ENCODE measurements at places on chromosomes 3 and 15.

DNA sequence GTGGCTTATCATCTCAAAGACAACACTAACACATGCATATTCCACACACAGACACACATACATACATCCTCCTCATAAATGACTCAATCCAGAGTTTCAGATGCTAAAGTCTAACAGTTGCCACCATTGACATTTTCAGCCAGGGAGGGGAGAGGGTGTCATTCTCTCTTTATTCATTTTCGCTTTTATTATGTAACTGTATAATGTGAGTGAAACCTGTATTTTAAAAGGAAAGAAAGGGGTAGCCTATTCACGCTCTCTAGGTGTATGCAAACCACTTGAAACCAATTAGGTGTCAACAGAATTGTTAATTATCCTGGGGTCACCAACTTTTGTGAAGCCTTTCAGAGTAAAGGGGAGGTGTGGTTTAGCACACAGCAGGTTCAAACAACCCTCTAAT lies 1282.9 kb downstream of the ROBO2 start:
- no peak for DNase-seq

DNA sequence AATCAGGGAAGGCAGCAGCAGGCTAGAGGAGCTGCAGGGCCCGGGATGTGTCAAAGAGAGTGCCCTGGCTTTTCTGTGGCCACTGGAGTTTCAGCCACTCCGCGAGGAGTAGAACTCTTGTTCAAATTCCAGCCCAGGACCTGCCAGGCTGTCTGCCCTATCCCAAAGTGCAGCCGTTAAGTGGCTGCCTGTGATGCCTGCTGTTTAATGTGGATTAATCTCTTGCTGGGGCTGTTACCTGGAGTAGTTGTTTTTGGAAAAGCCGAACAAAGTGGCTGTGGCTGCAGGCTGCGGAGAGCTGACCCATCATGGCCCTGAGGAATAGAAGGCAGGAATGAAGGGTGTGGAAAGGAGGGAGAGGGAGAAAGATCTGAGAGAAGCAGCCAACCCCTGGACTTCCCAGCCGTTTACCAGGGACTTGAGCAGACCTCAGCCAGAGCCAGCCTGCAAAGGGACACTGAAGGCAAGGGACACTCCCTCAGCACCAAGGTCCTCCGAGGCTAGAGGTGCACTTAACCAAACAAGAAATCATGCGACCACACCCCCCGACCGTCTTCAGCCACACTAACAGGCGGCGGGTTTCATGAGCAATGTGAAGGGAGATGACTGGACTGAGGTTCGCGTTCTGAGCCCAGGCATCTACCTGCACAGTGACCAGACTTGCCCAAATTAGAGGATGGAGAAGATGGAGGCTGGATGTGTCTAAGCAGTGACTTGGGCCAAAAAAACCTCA lies 4.7 kb downstream of the CDAN1 start:
- no peak for DNase-seq

DNA sequence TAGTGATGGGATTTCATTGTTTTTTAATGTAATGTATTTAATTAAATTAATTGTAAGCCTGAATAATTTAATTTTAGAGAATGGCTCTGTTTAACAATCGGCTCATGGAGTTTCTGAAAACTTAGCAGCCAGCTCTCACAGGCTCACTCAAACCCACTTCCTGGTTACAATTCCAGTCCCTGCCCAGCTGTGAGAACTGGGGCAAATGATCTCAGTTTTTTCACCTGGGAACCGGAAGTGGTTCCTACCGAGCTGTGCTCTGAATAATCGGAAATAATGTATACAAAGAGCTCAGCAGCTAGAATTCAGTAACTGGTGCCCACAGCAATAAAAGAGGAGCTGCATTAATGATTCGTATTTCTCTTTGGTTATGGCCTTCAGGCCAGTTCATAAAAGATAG lies 244.3 kb upstream of the MCTP2 start:
- DNase-seq: no peak

- no peak for DNase-seq
Observed at GRCh38 chr3:42690766-42691680, 5.7 kb downstream of the KLHL40 start.

- DNase-seq: no peak
Observed at GRCh38 chr3:47013231-47013630, 33.8 kb downstream of the NBEAL2 start.

GRCh38 chr3:181327349-181327748 lies 337.8 kb upstream of the DNAJC19 start:
- no peak for DNase-seq

DNA sequence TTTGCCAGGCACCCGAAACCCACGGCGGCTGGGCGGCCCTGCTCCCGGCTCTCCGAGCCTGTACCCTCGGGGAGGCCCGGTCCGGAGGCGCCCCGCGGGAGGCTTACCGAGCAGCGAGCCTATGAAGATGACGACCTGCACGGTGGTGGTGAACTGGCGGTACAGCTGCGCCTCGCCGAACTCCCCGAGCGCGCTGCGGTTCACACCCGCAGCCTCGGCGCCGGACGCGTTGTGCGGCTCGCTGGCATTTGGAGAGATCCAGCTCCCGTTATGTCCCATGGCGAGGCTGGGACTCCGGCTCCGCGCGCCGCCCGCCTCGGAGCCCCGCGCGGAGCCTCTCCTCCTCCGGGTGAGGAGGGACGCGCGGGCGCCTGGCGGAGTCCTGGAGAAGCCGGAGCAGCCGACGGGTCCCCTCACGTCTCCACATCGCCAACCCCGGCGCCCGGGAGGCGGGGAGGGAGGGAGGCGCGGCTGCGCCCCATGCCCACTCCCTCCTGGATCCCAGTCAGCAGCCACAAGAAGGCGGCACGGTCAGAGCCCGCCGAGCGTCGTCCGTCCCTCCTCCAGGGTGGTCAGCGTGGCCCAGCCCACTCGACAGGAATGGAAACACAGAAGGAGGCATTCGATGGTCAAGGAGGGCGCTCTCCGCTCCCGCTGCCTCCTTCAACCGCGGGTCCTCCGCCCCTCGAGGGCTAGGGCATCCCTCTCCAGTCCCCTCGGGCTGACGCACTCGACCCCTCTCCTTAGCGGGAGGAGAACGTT lies at the start of gene GPR176:
Gene GPR176 (minus strand): TSS at position 519 of the 762 bp plus-strand sequence. CDS start 240 bp downstream, at position 279.
- peak; percentile 72 for DNase-seq

- no peak for DNase-seq
Observed at GRCh38 chr3:71376911-71377310, 206.6 kb downstream of the FOXP1 start.

DNA sequence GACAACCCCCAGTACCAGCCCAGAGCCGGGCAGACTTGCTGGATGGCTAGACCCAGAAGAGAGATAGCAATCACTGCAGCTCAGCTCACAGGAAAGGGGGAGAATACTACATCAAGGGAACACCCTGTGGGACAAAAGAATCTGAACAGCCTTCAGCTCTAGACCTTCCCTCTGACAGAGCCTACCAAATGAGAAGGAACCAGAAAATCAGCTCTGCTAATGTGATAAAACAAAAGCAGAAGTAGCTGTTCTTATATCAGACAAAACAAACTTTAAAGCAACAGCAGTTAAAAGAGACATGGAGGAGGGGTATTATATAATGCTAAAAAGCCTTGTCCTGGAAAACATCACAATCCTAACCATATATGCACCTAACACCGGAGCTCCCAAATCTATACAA lies 283.3 kb downstream of the KLF13 start:
- DNase-seq: no peak

- DNase-seq: peak; percentile 69
Observed at GRCh38 chr3:45592830-45593707, 1.5 kb upstream of the LIMD1 start.

- DNase-seq: no peak
Observed at GRCh38 chr3:54536450-54536849, 391.4 kb downstream of the LRTM1 start.

GRCh38 chr3:17213102-17213501 lies 328.3 kb downstream of the PLCL2 start:
- DNase-seq: no peak

GRCh38 chr3:184460276-184460675 lies 80.4 kb downstream of the CHRD start:
- DNase-seq: no peak

DNA sequence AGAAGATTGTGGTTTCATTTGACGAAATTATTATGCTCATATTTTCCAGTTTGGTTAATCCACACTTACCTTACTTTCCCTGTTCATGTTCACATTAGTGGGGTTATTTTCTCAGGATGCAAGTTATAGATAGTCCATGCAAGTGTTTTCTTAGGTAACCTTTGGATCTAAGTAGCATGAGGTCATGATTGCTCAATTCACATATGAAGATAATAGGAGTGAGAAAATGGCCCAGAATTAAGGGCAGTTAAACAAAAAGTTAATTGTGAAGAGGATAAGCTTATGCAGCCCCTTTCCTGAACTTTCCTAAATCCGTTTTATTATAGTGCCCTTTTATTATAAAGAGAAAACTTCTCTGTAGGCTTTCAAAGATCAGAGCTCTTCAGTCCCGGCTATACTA lies 83.4 kb downstream of the CD200R1L start:
- no peak for DNase-seq

DNA sequence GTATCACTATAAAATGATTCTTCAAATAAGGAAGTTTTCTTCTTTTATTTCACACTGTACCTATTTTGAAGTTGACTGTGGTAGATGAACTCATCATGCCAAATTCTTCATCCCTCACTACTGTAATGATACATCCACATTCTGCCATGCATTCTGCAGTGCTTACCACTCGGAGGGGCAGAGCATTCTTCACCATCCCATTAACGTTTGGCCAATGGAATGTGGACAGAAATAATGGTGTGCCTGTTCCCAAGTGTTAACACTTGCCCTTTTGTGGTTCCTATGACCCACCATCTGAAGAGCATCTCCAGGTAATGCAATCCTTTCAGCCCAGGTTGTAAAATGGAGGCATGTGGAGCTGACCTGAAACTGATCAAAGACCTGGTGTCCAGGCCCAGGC lies 18.6 kb downstream of the GOLIM4 start:
- no peak for DNase-seq

- DNase-seq: no peak
Observed at GRCh38 chr15:31437686-31438085, 111.1 kb downstream of the KLF13 start.

DNA sequence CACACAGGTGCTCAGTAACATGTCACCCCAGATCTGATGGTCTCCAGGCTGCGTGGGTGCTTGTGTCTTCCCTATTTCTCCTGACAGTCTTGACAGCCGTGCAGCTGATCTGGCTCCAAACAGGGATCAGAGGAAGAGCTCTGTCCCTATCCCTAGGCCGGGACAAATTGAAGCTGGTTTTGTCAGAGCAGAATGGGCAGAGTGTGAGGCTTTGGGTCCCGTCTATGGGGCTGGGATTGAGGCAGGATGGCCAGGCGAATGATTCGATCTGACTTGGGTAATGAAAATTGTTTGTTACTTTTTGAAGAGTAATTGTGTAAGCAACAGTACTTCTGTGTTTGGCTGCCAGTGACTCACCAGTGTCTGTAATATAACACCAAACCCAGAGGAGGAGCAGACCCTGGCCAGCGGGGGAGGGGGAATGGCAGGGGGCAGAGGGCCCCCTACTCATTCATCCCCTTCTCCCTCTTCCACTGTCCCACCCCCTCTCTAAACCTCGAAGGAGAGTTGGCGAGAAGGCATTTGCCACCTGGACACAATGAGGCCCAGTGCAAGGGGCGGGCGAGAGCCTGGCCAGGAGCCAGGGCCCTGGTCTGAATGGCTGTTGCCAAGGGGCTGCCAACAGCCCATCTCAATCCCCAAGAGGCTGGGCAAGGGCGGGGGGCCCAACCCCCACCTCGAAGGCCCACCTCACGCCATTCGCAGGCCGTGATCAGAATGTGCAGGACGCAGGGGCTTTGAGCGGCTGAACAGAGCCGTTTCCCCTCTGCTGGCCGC lies 4.9 kb upstream of the MAGEF1 start:
- DNase-seq: no peak

- DNase-seq: no peak
Observed at GRCh38 chr3:157876556-157876955, 229.7 kb downstream of the SHOX2 start.

DNA sequence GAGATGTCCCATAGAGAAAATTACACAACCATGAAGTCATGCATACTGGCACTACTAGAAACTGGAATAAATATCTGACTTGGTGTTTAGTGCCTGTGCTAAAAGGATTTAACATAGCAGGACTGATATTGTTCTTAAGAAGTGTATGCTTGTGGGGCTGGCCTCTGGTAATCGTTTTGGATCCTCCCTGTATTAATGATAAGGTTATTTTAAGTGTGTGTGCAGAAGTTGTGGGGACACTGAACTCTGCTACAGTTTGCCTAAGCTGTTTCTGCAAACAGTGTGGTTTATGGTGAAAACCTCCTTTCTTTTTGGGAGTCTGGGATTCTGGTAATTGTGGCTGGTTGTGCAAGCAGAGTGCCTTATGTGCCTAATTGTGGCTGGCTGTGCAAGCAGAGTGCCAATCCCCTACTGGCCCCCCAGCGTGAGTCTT lies 120.8 kb downstream of the CLASP2 start:
- DNase-seq: no peak

DNA sequence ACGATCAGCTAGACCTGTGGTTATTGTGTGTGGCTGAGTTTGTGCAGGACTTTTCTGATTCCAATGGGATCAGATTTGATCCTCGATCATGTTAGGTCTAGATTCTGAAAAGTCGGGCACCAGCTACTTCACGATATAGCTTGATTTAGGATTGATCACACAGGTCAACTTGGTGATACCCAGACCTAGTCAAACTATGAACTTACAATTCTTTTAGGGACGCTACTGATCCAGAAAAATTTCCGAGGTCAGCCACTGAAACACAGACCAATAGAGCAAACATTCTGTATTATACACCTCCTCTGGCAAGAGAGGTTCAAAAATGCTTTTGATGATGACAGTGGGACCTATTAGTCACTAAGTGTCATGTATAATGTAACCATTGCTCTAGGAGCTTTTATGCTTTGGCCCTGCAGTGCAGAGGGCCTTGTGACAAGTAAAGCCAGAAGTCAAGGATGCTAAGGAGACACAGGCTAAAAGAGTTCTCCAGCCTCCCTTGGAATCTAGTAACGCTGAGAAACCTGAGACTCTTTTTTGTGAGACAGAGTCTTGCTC lies 115.6 kb upstream of the MB21D2 start:
- no peak for DNase-seq

- no peak for DNase-seq
Observed at GRCh38 chr3:186095561-186096081, 13.3 kb downstream of the ETV5 start.
